ENCODE measurements at places on chromosomes 12 and 14.

DNA sequence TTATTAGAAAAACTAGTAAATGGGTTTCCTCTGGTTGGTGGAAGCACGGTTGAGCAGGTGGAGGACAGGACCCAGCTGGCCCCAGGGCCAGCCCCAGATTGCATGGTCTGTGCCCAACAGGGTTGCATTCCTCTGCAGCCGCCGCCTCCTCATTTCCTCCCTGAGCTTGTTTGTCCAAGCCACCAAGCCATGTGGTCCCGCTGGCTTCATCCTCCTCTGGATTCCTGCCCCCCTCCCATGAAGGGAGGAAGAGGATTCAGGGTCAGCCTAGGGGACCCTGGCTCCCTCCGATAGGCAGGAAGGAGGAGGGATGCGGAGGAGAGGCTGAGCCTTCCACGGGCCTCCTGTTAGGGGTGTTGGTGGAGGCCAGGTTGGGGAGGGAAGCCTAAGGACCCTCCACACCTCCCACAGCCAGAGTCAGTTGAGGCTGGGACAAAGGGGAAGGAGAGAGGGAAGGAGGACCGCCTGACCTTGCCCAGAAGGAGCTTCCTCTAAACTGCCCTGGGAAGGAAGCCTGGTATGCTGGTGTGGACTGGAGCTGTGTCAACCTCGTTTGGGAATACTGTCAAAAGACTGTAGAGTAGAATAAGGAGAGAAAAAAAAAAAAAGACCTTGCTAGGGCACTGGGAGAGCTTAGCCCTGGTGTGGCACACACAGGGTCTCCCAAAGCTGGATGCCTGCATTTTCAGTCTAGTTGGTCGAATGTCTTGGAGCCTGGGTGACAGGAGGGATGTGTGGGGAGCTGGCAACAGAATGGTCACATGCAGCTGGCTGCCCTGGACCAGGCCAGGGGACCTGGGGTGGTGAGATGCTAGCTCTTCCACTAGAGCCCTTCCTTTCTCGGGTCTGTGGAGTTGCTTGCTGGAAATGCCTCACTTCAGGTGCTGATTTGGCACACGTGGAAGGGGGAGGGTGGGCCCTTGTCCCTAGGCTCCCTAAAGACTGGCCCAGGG, 42.4 kb downstream of the PLEKHG3 start:
- no peak for DNase-seq

DNA sequence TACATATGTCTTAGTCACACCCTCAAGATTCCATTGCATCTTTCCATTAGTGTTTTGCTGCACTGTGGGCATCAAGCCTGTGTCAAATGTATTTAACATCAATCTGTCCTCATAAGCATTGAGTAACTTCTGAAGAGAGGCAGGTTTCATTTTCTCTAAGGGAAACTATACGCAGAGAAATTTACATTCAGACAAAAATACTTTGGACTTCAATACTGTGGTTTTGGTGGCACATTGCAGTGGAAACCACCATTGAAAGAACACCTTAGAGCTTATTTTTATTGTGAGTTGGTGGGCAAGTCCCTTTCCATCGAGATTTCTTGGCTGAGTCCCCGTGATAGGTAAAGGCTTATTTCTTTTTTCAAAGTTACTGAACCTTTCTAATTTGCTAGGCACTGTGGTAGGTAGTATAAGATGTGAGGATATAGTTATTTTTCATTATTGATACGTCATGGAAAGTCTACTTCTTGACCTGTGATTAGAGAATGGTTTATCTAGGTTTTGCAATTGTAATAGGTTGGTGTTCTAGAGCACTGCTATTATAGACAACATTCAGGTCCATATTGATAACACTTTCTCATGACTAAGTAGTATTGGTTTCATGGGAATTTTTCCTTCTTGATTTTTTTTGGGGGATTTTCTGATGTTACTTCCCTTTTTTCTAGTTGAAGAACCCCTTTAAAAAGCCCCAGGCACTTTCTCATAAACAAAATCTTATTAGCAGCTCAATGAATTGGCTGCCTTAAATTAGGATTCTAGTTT, 81.9 kb downstream of the CFAP54 start:
- DNase-seq, result no peak

- no peak for DNase-seq
Measured at GRCh38 chr12:132550014-132550802, 60.2 kb downstream of the LRCOL1 start.

DNA sequence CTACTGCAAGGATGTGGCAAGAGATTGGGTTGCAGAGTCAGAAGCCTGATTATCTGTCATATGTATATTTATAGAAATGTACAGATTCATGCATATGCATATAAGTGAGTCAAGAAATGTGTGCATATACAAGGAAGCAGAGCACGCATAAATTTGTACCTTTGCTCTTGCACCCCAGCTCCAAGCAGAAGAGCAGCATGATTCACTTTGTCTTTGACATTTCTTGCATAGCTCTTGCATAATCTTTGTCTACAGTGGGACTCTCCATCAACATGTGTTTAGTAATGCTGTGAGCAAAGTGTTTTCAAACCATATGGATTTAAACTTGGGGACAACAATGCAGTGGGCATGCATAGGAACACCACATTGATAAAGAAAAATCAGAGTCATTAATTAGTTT, 330.7 kb upstream of the DCN start:
- no peak for DNase-seq

DNA sequence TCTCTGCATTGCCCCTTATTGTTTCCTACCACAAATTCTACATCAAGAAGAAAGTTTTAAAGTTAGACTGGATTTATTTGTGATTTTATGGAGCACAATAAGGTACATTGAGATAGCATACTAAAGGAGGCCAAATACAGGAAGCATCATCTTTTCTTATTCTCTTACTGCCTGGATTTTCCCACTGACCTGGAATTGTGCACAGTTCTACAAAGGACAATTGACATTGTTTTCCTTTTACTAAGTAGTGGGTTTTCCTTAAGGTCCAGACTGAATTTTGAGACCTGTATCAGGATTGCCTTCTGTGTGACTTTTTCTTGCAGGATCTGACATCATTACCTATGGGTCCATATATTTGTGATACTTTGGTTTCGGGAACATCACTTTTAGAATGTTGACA, 18.8 kb upstream of the ZNF140 start:
- no peak for DNase-seq

DNA sequence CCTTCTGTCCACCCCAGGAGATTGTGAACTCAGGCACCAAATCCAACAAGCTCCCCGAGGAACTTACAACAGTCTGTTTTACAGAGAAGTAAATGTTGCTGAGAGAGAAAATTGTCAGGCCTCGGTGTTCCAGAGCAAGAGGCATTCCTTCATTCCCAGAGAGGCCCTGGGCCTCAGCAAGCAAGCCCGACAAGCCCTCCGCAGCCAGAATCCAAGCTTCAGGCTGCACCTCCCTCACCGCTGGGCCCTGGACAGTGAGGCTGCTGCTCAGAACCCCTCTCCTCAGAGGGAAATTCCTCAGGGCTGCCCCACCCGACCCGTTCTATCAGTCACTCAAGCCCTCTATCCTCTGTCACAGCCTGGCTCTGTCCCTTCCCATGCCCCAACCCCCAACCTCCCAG, 56.4 kb downstream of the ZFP36L1 start:
- DNase-seq, result no peak

- DNase-seq, result peak; percentile 76
Measured at GRCh38 chr12:132561427-132562156, 48.8 kb downstream of the LRCOL1 start.

- no peak for DNase-seq
Measured at GRCh38 chr14:79584679-79585078, 626.6 kb downstream of the DIO2 start.

GRCh38 chr14:71338153-71338552, 430.9 kb downstream of the PCNX1 start:
- DNase-seq, result no peak

- DNase-seq, result no peak
Measured at GRCh38 chr14:104390941-104391901, 188.3 kb upstream of the C14orf180 start.
